OCI-LY7 (cell line): ENCODE measurements at places on chromosomes 4 and X. TPM values are rescaled to one million over a fixed set of nuclear protein-coding genes. Genes with fewer than 3 reads are reported as not detected.

The HAND2 gene
- total RNA-seq = not detected in 2 replicates

The RAB39B gene
- total RNA-seq = 13.4 and 14.3 TPM in 2 replicates

The FGA gene
- not detected in 2 replicates for total RNA-seq

The JCHAIN gene
- 1,325 and 1,492 TPM in 2 replicates for total RNA-seq

The GABRB1 gene
- total RNA-seq = not detected in 2 replicates

The RIPPLY1 gene
- total RNA-seq = not detected in 2 replicates

The TMEM131L gene
- total RNA-seq = 133 and 169 TPM in 2 replicates

The AFM gene
- total RNA-seq = not detected in 2 replicates

The TCEAL9 gene
- not detected in 2 replicates for total RNA-seq

The CDS1 gene
- total RNA-seq = not detected in 2 replicates

The SPATA4 gene
- total RNA-seq = not detected in 2 replicates

The EDNRA gene
- not detected in 2 replicates for total RNA-seq

- no peak for DNase-seq
Measured at GRCh38 chr4:104416725-104417356, 77.9 kb downstream of the CXXC4 start.

DNA sequence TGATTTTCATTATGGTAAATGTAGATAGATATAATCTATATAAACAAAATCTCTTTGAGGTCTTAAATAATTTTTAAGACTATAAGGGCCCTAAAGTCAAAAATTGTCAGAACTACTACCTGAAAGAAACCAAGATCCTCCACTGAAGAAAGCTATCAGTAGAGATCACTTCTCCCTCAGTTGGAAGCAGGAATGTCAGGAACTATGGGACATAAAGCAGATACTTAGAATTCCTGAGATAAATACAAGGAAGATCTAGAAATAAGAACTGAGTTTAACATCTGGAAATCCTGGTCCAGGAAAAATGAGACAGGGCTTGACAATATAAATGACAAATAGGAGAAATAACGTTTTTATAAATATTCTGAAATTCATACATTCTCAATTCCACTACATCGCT is 97.2 kb downstream of the ADAMTS3 start:
- no peak for DNase-seq

- DNase-seq = no peak
Measured at GRCh38 chr4:168164915-168165548, 72.7 kb downstream of the ANXA10 start.

DNA sequence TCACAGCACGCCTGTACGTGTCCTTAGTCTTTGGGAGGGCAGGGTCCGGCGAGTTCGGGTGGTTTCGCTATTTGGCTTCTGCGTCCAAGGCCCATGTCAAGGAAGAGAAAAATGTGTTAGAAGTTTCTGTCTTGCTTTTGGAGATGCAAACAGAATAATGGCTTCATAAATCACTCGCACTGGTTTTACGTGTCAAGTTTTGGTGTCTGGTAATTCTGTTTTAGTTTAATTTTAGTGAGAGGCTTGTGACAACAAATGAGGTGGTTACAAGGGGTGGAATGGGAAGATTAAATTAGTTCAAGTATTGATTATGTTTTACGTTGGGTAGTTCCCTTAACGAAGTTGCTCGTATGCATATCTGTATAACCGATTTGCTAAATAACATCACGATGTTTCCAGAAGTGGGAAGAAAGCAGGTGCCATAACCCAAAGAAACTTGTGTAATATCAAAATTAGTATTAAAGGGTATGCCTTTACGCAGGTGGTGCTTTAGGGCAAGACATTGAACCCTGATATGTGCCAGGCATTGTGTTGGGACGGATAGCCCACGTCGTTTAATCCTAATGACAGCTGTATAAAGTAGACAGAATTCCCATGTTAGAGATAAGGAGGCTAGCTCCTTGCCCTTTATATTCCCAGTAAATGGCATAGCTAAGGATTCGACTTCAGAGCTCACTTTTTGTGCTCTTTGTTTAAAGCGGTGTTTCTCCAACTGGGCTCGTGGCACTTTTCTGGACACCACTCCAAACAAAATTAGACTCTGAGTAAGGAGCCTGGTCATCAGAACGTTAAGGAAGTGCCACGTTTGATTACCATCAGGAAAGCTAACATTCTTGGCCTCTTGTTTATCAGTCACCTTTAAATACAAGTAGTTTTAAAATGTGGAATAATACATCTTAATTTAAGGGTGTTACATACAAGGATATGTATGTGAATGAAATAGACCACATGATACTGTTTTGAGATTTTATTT is 843 bp downstream of the RPL34 start:
- peak; percentile 13 for DNase-seq

GRCh38 chr4:6272863-6273660 is 3.4 kb downstream of the WFS1 start:
- no peak for DNase-seq

GRCh38 chrX:48003367-48003757 is 427 bp downstream of the ZNF182 start:
- DNase-seq = peak; percentile 40

DNA sequence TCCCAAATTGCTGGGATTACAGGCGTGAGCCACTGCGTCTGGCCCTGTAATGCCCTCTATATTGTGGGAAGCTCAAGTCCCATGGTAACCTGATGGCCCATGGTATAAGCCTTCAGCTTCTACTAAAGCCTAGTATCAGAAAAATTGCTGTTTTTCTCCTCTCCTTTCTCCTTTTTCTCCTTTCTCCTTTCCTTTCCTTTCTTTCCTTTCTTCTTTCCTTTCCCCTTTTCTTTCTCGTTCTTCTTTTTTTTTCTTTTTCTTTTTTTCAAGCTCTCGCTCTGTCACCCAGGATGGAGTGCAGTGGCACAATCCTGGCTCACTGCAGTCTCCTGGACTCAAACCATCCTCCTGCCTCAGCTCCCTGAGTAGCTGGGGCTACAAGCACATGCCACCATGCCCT is 740.7 kb downstream of the FAM133A start:
- no peak for DNase-seq

DNA sequence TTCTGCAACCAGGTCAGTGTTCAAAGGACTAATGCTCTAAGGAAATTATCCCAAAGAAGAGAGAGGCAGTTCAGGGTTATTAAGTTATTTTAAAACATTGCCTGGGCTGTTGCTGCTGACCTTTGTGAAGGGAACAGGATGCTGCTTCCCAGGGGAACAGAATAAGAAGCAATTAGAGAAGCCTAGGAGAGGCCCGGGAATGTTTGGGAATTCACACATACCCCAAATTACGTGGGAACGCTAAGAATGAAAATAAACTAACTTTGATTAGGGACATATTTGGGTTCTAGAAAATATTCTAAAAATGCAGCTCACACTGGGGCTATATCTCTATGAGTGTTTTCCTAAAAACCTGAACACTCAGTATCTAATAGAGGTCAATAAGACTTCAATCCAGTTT is 243.1 kb upstream of the FTHL17 start:
- DNase-seq = no peak

DNA sequence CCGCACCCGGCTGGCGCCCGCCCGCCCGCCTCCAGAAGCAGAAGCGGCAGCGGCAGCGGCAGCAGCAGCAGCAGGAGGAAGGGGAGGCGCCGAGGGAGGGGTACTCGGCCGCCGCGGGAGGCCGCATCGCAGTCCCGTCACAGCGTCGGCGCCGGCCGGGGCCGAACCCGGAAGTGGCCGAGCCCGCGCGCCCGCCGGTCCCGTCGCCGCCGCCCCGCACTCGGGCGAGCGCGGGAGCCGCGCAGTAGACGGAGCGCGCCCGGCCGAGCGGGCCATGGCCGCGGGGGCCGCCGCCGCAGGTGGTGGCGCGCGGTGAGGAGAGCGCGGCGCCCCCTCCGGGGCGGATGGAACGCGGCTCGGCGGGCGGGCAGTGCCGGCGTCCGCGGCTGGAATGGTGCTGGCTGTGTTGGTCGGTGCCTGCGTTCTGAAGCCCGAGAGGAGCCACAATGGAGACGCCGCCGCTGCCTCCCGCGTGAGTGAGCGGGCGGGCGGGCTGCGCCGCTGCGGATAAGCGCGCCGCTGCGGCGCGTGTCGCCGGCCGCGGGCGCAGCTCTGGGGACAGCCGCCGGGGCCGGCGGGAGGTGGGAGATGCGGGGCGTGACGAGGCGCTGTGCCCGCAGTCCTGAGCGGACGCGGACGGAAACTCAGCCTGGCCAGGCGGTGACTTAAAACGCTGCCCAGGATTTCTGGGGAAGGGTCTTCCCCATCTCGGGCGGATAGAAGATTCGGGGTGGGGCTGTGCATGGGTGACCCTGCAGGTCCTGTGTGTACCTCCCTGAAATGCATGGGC is at the start of gene KLHL2:
TSS of gene KLHL2 (plus strand) at position 131 of the 790 bp plus-strand sequence. CDS start at position 447, 316 bp downstream.
- DNase-seq = peak; percentile 86

DNA sequence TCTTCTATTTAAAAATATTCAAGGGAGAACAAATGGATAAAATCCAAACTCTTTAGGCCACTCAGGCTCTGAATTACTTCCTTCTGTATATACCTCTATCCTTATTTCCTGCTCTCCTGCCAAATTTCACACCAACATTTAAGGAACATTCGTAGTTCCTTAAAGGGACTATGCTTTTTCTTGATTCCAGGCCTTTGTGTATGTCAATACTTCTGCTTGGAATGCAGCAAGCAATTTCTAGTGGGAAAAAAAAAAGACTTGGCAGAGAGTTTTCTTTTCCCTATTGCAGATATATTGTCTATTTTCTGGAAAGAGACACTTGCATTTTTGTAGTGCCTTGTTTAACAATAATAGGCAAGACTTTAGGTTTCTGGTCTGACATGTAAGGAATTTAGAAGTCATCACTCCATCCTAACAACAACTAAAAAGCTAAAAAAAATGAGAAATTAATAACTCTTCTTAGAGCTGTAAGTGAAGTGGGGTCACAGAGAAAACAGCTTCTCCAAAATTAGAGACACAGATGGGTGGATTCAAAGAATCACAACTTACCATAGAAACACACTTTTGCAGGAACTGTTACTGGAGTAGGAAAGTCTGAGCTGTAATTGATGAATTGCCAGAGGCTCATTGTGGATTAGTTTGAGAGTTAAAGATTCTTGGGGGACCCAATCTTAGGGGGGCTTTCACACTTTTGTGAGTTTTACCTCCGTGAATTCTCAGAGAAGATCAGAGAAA is 2.1 kb upstream of the ADH5 start:
- no peak for DNase-seq

GRCh38 chrX:102517326-102517725 is 787 bp upstream of the TMSB15A start:
- no peak for DNase-seq

- DNase-seq = no peak
Measured at GRCh38 chr4:6446130-6446482, 26.3 kb downstream of the PPP2R2C start.

DNA sequence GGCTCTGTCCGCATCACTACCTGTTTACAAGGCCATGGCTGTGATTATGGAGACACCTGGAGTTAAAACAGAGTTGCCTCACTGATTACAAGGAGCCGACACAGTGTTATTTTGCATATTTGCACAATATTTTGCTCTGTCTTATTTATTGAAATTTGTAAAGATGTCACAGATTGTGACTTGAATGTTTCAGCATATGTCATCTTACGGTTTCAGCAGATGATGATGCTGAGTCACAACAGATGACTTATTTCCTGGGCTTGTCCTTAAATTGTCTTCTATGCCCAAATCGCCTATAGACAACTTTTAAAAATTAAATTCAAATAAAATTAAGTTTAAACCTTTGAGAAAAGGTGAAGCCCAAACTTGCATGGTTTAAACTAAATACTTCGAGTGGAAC is 87.1 kb upstream of the INPP4B start:
- no peak for DNase-seq
